Tibial artery (tissue), 4 donors: ENCODE measurements at places on chromosomes 12 and 14.

GRCh38 chr12:46790066-46790465, 35.7 kb downstream of the SLC38A4 start:
- peaks cover 2% of the 10 kb centered on the region for H3K4me1 ChIP-seq
- H3K27me3 ChIP-seq = no peaks in the 10 kb centered on the region
- H3K36me3 ChIP-seq = no peaks in the 10 kb centered on the region
- H3K27ac ChIP-seq = no peak overlapping the region
- no peak for DNase-seq
- H3K4me3 ChIP-seq = no peak overlapping the region

GRCh38 chr12:109087250-109087649, 6.0 kb downstream of the ALKBH2 start:
- peaks cover 87% of the 10 kb centered on the region for H3K36me3 ChIP-seq
- H3K4me3 ChIP-seq = no peak overlapping the region
- DNase-seq = no peak
- no peak overlapping the region for H3K27ac ChIP-seq
- no peaks in the 10 kb centered on the region for H3K4me1 ChIP-seq

- no peak for DNase-seq
- H3K27me3 ChIP-seq = no peaks in the 10 kb centered on the region
- H3K36me3 ChIP-seq = no peaks in the 10 kb centered on the region
- H3K4me1 ChIP-seq = peaks cover 21% of the 10 kb centered on the region
Measured at GRCh38 chr14:71448431-71449315, 483.6 kb upstream of the RGS6 start.

DNA sequence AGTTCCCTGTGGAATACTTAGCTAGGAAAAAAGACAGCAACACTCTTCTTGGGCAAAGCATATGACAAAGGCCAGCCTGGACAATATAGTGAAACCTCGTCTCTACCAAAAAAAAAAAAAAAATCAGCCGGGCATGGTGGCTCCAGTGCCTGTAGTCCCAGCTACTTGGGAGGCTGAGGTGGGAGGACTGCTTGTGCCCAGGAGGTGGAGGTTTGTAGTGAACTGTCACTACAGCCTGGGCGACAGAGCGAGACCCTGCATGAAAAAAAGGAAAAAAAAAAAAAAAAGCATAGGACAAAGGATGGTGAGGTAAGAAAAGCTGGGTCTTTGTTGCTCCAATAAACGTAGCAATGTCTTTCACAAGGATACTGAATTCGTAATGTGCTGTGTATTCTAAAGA, 1.1 kb downstream of the TXNDC16 start:
- H3K4me1 ChIP-seq = peaks cover 23% of the 10 kb centered on the region
- peak overlapping the region; percentile 93 for H3K27ac ChIP-seq
- H3K4me3 ChIP-seq = peak overlapping the region; percentile 96
- H3K36me3 ChIP-seq = no peaks in the 10 kb centered on the region
- H3K27me3 ChIP-seq = peaks cover 2% of the 10 kb centered on the region
- no peak for DNase-seq

- peaks cover 98% of the 10 kb centered on the region for H3K4me1 ChIP-seq
- peak overlapping the region; percentile 85 for H3K27ac ChIP-seq
- no peak overlapping the region for H3K4me3 ChIP-seq
- no peak for DNase-seq
Measured at GRCh38 chr14:54676812-54677708, 110.1 kb downstream of the SAMD4A start.

GRCh38 chr12:116604951-116605641, 45.9 kb downstream of the MAP1LC3B2 start:
- no peaks in the 10 kb centered on the region for H3K27me3 ChIP-seq
- peaks cover 3% of the 10 kb centered on the region for H3K4me1 ChIP-seq
- no peak overlapping the region for H3K4me3 ChIP-seq
- no peak for DNase-seq
- H3K27ac ChIP-seq = no peak overlapping the region
- no peaks in the 10 kb centered on the region for H3K36me3 ChIP-seq

DNA sequence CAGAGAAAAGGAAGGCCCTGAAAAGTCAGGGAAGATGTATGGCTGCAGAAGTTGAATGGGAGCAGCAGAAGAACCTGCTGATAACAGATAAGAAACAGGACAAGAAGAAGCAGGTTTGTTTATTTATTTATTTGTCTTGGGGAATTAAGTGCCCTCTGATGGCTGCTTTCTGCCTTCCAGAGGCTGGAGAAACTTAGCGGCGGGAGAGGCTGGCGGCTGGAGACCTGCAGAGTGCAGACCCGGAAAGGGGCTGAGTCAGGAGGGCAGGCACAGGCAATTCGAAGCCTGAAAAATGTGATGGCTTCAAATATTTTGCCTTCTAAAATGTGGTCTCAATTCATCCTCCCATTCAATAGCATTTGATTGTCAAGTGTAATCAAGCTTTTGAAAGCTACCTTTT, 168.2 kb upstream of the GZMB start:
- no peak for DNase-seq
- H3K27ac ChIP-seq = no peak overlapping the region
- no peaks in the 10 kb centered on the region for H3K4me1 ChIP-seq
- H3K4me3 ChIP-seq = no peak overlapping the region
- no peaks in the 10 kb centered on the region for H3K36me3 ChIP-seq

DNA sequence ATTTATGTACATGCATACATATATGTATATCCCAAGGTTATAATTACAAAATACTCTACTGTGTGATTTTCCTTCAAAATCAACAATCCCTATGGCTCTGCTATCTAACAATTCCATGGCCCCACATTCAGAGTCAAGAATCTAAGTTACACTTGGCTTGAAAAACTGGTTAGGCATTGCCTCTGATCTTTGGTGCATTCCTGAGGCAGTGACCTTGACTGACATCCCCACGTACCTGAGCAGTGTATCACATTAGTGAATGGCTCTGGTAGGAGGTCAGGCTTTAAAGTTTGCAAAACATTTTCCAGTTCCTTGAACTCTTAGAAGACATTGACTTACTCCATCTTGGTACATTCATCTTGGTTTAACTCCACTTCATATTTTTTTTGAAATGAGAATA, 8.5 kb upstream of the STON2 start:
- H3K27me3 ChIP-seq = no peaks in the 10 kb centered on the region
- no peaks in the 10 kb centered on the region for H3K4me1 ChIP-seq
- H3K4me3 ChIP-seq = no peak overlapping the region
- H3K36me3 ChIP-seq = no peaks in the 10 kb centered on the region
- no peak for DNase-seq

DNA sequence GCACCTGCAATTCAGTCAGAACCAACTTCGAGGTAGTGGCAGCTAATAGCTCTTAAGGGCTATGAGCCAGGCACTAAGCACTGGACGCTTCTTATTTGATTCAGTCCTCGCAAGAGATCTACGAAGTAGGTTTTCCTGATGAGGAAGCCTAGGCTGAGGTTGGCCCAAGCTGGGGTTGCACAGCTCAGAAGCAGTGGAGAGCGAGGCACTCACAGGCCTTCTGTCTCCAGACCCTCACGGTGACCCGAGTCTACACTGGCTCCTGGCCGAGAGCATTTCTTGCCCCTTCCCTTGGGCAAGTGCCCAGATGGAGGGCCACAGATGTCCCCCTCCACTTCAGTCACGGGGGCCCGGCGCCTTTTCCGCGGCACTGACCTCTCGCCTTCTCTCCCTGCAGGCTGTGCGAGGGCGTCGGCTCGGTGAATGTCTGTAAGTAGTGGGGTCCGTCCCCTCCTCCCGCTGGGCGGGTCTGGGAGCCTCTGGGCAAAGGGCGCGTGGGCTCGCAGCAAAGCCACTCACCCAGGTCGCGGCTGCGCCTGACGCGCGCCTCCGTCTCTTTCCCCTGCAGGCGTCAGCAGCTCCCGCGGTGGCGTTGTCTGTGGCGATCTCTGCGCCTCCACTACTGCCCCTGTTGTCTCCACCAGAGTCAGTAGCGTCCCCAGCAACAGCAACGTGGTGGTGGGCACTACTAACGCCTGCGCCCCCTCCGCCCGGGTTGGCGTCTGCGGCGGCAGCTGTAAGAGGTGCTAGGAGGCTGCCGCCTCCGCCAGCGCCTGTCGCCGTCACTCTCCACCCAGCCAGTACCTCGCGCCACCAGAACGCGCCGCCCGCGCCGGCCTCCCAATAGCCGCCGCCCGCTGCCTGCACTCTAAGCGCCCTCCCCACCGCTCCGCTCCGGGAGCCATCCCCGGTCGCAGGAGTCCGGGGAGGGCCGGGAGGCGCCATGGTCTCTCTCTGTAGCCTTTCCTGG, 13.1 kb downstream of the KRT83 start:
- DNase-seq = peak; percentile 55
- H3K27ac ChIP-seq = peak overlapping the region; percentile 56
- peaks cover 20% of the 10 kb centered on the region for H3K4me1 ChIP-seq
- H3K27me3 ChIP-seq = no peaks in the 10 kb centered on the region
- H3K4me3 ChIP-seq = peak overlapping the region; percentile 59

GRCh38 chr14:37985826-37986470, 221.8 kb upstream of the SSTR1 start:
- no peak overlapping the region for H3K27ac ChIP-seq
- H3K36me3 ChIP-seq = no peaks in the 10 kb centered on the region
- H3K4me1 ChIP-seq = no peaks in the 10 kb centered on the region
- H3K4me3 ChIP-seq = no peak overlapping the region
- no peak for DNase-seq

DNA sequence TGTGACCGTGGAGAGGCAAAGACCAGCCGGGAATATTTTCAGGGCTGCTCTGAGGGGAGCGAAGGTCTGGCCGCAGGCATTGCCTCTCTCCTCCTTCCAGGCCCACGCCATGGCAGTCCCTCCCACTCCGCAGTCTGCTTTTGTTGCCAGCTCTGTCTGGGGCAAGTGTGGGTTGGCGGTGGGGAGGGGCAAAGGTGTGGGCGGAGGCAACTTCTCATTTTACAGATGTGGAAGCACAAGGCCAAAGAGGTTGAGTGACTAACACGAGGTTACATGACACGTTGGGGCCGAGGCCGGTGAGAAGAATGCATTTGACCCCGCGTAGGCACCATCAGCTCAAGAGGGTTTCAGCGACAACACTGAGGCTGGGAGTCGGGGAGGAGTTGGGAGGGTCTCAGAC, 6.1 kb upstream of the FAIM2 start:
- no peak overlapping the region for H3K27ac ChIP-seq
- H3K27me3 ChIP-seq = no peaks in the 10 kb centered on the region
- H3K4me1 ChIP-seq = no peaks in the 10 kb centered on the region
- H3K36me3 ChIP-seq = no peaks in the 10 kb centered on the region
- no peak overlapping the region for H3K4me3 ChIP-seq

- no peaks in the 10 kb centered on the region for H3K27me3 ChIP-seq
- H3K36me3 ChIP-seq = no peaks in the 10 kb centered on the region
- DNase-seq = peak; percentile 70
Measured at GRCh38 chr12:62934239-62934798, 631 bp downstream of the PPM1H start.

- H3K4me3 ChIP-seq = no peak overlapping the region
- no peaks in the 10 kb centered on the region for H3K4me1 ChIP-seq
- H3K36me3 ChIP-seq = peaks cover 4% of the 10 kb centered on the region
- H3K27ac ChIP-seq = no peak overlapping the region
- peak; percentile 90 for DNase-seq
- no peaks in the 10 kb centered on the region for H3K27me3 ChIP-seq
Measured at GRCh38 chr12:109432842-109433304, 44.2 kb downstream of the KCTD10 start.
